ENCODE measurements at places on chromosomes 7 and 10.

DNA sequence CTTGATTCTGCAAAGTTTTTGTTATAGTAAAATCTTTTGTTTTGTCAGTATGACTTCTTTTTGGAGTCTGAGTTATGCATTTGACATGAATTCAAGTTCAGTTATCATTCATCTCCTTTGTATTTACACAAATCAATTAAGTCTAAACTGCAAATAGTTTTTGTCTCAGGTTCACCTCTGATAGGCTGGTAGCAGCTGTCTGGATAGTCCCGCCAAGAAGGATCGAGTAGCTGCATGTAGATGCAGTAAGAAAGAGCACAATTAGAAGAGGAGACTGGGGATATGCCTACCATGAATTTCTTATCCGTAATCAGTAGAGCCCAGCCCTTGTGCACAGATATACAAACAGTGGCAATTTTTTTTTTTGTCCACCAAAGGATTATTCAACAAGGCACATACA lies 392.5 kb upstream of the ETV1 start:
- H3K27ac ChIP-seq: no peak overlapping the region
- H3K4me1 ChIP-seq: no peaks in the 10 kb centered on the region
- H3K36me3 ChIP-seq: no peaks in the 10 kb centered on the region
- no peaks in the 10 kb centered on the region for H3K27me3 ChIP-seq

GRCh38 chr10:124419635-124420034 lies 912 bp upstream of the OAT start:
- H3K4me3 ChIP-seq: peak overlapping the region; percentile 75
- DNase-seq: no peak
- H3K36me3 ChIP-seq: no peaks in the 10 kb centered on the region
- H3K27me3 ChIP-seq: peaks cover 9% of the 10 kb centered on the region
- H3K27ac ChIP-seq: no peak overlapping the region
- H3K4me1 ChIP-seq: peaks cover 15% of the 10 kb centered on the region

GRCh38 chr10:52729271-52730104 lies 43.1 kb downstream of the MBL2 start:
- no peaks in the 10 kb centered on the region for H3K27me3 ChIP-seq
- no peak overlapping the region for H3K27ac ChIP-seq
- no peak for DNase-seq
- H3K4me1 ChIP-seq: no peaks in the 10 kb centered on the region
- H3K4me3 ChIP-seq: no peak overlapping the region

DNA sequence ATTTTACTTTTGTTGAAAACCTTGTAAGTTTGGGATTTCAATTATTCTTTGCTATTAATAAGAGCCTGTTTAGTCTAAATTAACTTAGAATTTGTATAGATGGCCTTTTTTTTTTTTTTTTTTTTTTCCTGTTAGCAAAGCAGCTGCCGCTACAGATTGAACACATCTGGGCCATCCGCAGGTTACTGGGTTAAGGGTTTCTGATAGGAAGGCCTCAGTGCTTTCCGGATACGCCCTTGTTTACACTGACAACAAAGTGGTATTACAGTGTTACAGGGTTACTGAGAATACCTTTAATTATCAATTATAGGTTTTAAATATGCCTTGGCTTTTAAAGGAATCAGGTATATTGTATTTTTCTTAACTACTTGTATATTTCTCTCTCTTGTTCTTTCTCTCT lies 76.8 kb downstream of the PTN start:
- no peak overlapping the region for H3K4me3 ChIP-seq
- DNase-seq: no peak
- no peaks in the 10 kb centered on the region for H3K4me1 ChIP-seq
- no peak overlapping the region for H3K27ac ChIP-seq

DNA sequence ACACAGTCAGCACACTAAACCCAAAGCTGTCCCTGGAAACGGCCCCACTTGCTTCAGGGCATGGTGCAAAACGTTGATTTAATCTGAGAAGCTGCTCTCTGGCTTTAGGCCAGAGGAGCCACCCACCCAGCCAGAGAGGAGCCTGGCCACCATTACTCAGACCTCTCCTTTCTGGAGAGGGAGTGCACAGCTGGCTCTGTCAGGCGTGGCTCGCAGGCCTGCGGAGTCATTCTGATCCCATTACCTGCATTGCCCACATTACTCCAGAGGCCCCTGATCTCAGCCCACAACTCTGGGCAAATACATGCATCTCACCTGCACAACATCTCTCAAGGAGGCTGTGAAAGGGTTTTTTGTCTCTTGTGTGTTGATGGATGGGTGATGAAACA lies 370.0 kb upstream of the IGFBP3 start:
- no peaks in the 10 kb centered on the region for H3K4me1 ChIP-seq
- no peaks in the 10 kb centered on the region for H3K36me3 ChIP-seq
- H3K27me3 ChIP-seq: no peaks in the 10 kb centered on the region
- no peak overlapping the region for H3K27ac ChIP-seq
- no peak overlapping the region for H3K4me3 ChIP-seq
- DNase-seq: no peak

DNA sequence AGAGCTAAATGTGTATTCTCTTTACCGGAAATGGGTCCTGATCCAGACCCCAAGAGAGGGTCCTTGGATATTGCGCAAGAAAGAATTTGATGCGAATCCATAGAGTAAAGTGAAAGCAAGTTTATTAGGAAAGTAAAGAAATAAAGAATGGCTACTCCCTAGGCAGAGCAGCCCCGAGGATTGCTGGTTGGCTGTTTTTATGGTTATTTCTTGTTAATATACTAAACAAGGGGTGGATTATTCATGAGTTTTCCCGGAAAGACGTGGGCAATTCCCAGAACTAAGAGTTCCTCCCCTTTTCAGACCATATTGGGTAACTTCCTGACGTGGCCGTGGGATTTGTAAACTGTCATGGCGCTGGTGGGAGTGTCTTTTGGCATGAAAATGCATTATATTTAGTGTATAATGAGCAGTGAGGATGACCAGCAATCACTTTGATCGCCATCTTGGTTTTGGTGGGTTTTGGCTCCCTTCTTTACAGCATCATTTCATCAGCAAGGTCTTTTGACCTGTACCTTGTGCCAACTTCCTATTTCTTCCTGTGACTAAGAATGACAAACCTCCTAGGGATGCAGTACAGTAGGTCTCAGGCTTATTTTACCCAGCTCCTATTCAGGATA lies 60.4 kb downstream of the ARL4A start:
- H3K27ac ChIP-seq: no peak overlapping the region
- no peaks in the 10 kb centered on the region for H3K4me1 ChIP-seq
- DNase-seq: no peak
- no peaks in the 10 kb centered on the region for H3K36me3 ChIP-seq
- H3K4me3 ChIP-seq: no peak overlapping the region

- H3K36me3 ChIP-seq: no peaks in the 10 kb centered on the region
- no peaks in the 10 kb centered on the region for H3K4me1 ChIP-seq
- H3K4me3 ChIP-seq: no peak overlapping the region
- H3K27ac ChIP-seq: no peak overlapping the region
These were observed 861.5 kb downstream of the ANKRD7 start for GRCh38 chr7:119086026-119086425.

DNA sequence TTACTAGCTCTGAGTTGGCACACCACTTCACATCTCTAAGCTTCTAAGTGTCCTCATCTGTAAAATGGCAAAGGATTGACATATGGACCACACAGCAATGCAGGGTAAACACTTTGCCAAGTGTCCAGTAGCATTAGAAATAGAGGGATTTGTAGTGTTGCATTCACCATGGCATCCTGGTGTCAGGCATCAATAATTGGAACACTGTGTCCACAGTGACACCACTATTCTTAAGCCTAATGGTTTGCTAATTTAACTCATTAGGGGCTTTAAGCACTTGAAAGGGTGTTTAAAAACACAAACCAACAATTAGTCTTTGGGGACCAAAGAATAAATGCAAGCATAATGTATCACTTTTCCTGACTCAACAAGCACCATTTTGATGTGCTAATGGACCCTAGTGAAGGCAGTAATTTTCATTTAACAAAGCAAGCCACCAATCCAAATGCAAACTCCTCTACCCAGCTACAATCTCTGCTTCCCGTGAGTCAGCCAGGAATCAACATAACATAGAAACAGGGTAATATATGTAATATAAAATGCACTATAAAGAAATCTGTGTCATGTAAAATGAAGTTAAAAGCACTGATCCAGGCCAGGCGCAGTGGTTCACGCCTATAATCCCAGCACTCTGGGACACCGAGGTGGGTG lies 75.9 kb downstream of the FAM204A start:
- H3K36me3 ChIP-seq: no peaks in the 10 kb centered on the region
- H3K4me3 ChIP-seq: no peak overlapping the region
- no peak overlapping the region for H3K27ac ChIP-seq
- no peak for DNase-seq
- H3K4me1 ChIP-seq: no peaks in the 10 kb centered on the region

DNA sequence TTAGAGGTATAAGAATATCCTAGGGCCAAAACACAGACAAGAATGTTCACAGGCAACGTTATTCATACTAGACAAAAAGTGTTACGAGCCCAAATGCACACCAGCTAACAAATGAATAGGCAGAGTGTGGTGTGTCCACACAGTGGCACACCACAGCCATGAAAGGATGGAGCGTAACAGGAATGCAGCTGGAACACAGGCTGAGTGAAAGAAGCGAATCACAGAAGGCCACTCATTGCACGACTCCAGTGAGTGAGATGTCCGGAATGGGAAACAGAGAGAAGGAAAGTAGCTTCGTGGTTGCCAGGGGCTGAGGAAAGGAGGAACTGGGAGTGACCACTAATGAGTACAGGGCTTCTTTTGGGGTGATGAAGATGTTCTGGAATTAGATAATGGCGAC lies 198.8 kb downstream of the TNS3 start:
- H3K27me3 ChIP-seq: no peaks in the 10 kb centered on the region
- no peak for DNase-seq
- H3K4me1 ChIP-seq: no peaks in the 10 kb centered on the region
- no peak overlapping the region for H3K27ac ChIP-seq
- no peaks in the 10 kb centered on the region for H3K36me3 ChIP-seq

GRCh38 chr10:11141571-11142091 lies 124.0 kb downstream of the CELF2 start:
- H3K4me1 ChIP-seq: peaks cover 64% of the 10 kb centered on the region
- H3K36me3 ChIP-seq: peaks cover 10% of the 10 kb centered on the region
- H3K27me3 ChIP-seq: no peaks in the 10 kb centered on the region
- no peak for DNase-seq

GRCh38 chr7:47586925-47587324 lies 5.0 kb upstream of the TNS3 start:
- no peaks in the 10 kb centered on the region for H3K4me1 ChIP-seq
- no peak overlapping the region for H3K4me3 ChIP-seq
- H3K27me3 ChIP-seq: peaks cover 17% of the 10 kb centered on the region
- DNase-seq: no peak
- no peaks in the 10 kb centered on the region for H3K36me3 ChIP-seq

GRCh38 chr10:84258034-84258695 lies 13.3 kb downstream of the RGR start:
- no peak for DNase-seq
- H3K36me3 ChIP-seq: no peaks in the 10 kb centered on the region
- H3K4me3 ChIP-seq: no peak overlapping the region
- no peak overlapping the region for H3K27ac ChIP-seq
- H3K27me3 ChIP-seq: peaks cover 11% of the 10 kb centered on the region

DNA sequence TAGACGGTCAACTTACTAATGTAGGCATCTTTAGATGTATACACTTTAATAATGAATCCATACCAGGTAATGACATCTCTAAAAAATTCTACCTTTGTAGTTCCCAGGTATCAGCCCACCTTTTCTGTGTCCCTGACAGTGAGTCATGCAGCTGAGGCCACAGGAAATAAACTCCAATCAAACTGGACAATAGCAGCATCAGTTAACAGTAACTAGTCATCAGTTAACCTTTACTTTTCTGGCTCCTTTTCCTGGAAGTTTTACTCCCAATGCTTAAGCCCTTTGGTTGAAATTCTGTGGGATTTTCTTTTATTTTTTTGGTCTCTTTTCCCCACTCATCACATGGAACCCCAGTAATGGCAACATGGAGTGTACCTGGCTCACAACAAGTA lies 617.6 kb downstream of the SORCS3 start:
- no peaks in the 10 kb centered on the region for H3K4me1 ChIP-seq
- H3K36me3 ChIP-seq: no peaks in the 10 kb centered on the region
- no peaks in the 10 kb centered on the region for H3K27me3 ChIP-seq
- no peak for DNase-seq
- H3K4me3 ChIP-seq: no peak overlapping the region
- no peak overlapping the region for H3K27ac ChIP-seq

- peaks cover 5% of the 10 kb centered on the region for H3K36me3 ChIP-seq
- no peak overlapping the region for H3K4me3 ChIP-seq
- H3K27ac ChIP-seq: no peak overlapping the region
- no peak for DNase-seq
- H3K27me3 ChIP-seq: no peaks in the 10 kb centered on the region
These were observed 41.7 kb downstream of the FAS start for GRCh38 chr10:89032141-89032891.

DNA sequence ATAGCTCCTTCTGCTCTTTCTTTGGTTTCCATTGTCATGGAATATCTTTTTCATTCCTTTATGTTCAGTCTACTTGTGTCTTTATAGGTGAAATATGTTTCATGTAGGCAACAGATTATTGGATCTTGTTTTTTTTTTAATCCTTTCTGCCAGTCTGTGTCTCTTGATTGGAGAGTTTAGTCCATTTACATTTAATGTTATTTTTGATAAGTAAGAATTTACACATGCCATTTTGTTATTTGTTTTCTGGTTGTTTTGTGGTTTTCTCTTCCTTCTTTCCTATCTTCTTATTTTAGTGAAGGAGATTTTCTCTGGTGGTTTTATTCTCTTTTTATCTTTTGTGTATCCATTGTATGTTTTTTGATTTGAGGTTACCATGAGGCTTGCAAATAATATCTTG lies 52.5 kb upstream of the TAS2R16 start:
- no peaks in the 10 kb centered on the region for H3K4me1 ChIP-seq
- no peak for DNase-seq
- H3K36me3 ChIP-seq: no peaks in the 10 kb centered on the region
- no peak overlapping the region for H3K4me3 ChIP-seq
- no peaks in the 10 kb centered on the region for H3K27me3 ChIP-seq

GRCh38 chr7:90618876-90619275 lies 22.8 kb downstream of the CDK14 start:
- no peaks in the 10 kb centered on the region for H3K36me3 ChIP-seq
- no peak overlapping the region for H3K4me3 ChIP-seq
- H3K27me3 ChIP-seq: no peaks in the 10 kb centered on the region
- H3K4me1 ChIP-seq: no peaks in the 10 kb centered on the region
- no peak overlapping the region for H3K27ac ChIP-seq

DNA sequence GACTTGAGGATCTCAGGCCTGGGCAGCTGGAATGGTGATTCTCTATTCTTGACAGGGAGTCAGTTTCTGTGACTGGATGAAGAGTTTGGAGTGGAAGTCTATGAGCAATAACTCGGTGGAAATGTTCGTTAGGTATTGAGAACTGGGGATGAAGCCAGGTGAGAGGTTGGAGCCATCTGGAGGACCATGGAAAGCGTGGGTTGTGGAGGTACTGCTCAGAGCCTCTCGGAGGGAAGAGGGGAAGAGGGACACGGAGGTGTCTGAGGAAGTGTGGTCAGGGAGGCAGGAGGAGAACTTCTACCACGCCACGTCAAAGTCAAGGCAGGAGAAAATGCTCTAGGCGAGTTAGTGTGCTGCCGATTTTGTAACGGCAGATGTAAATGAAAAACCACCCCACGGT lies 430.7 kb downstream of the DPP6 start:
- no peak overlapping the region for H3K4me3 ChIP-seq
- H3K27me3 ChIP-seq: no peaks in the 10 kb centered on the region
- H3K27ac ChIP-seq: no peak overlapping the region
- no peaks in the 10 kb centered on the region for H3K36me3 ChIP-seq
- H3K4me1 ChIP-seq: peaks cover 2% of the 10 kb centered on the region
- DNase-seq: no peak

- H3K27me3 ChIP-seq: no peaks in the 10 kb centered on the region
- DNase-seq: no peak
- no peak overlapping the region for H3K4me3 ChIP-seq
These were observed 714.7 kb upstream of the MBL2 start for GRCh38 chr10:53487019-53487983.

All from activated CD4-positive, alpha-beta T cell treated with anti-CD3 and anti-CD28 coated beads, Interleukin-2, amount 10 ng/mL, durations not matched to agents 7 days and 5 days (primary cell).